ENCODE measurements at places on chromosomes 11 and 22.

GRCh38 chr11:85164743-85165142 is 462.4 kb downstream of the DLG2 start:
- no peak for DNase-seq

DNA sequence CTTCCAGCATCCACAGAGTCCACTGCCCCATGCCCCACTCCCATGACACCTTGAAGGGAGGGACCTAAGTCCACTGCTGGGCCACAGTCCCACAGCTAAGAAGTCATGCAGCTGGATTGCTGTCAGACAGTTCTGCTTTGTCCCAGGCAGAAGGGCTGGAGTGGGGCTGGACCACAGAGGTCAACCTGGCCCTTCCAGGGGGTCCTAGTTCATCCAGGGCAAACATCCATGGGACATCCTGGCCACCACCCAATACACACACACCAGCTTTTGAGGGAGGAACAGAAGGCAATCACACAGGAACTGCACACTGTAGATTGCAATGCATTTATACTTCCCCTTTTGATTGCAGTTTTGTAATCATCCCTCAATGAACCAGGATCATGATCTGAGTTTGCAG is 11.3 kb upstream of the APOL4 start:
- DNase-seq, result no peak

GRCh38 chr11:33719587-33719986 is 16.6 kb downstream of the CD59 start:
- DNase-seq, result no peak

GRCh38 chr11:27081056-27081455 is 40.4 kb downstream of the BBOX1 start:
- DNase-seq, result no peak

DNA sequence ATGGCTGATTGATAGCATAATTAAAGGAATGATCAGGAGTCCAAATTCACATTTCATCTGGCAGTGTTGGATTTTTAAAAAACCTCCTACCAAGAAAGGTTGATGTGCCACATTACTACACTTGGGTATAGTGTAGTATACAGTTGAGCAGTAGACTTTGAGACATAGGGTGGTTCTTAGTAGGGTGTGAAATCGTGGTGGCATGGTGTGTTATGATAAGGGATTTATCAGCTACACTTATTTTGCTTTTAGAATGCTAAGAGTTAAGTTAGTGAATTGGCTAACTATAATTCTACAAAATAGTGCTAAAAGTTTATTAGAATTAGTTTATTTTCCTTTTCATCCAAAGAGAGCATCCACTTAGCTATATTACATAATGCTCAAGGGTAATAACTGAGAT is 13.1 kb downstream of the TBCEL start:
- DNase-seq, result no peak

Data from activated CD4-positive, alpha-beta T cell treated with anti-CD3 and anti-CD28 coated beads, Interleukin-2, Interleukin-4, amounts not matched to agents 100 ng/mL and 50 ng/mL, durations not matched to agents 16 hours and 8 hours (primary cell).